ENCODE measurements at places on chromosomes 11 and 22.

- no peak for DNase-seq
Measured at GRCh38 chr11:72812604-72812966, 1.6 kb upstream of the ATG16L2 start.

GRCh38 chr11:47566149-47566698, 825 bp downstream of the PTPMT1 start:
- no peak for DNase-seq

- DNase-seq, result no peak
Measured at GRCh38 chr22:23520863-23521440, 59.1 kb downstream of the IGLL1 start.

GRCh38 chr11:64304316-64305072, 830 bp upstream of the ESRRA start:
- peak; percentile 81 for DNase-seq

DNA sequence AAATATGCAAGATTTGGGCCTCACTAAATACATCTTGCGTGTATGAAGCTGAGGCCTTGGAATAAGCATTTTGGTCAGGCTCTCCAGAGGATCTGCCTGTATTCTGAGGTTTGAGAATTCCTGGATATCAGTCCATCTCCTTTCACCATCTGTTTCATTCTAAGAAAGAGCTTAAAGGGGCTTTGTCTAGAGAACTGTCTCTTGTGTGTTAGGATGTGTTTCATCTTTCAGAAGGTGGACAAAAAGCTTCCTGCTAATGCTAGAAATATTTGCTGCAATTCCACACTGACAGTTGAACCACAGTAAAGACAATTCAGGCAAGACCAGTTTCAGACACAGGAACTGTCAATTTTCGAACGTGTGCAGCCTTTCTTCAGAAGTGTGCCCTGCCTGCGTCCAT, 185.4 kb downstream of the DBX1 start:
- DNase-seq, result no peak

GRCh38 chr11:94401773-94402265, 600 bp upstream of the GPR83 start:
- DNase-seq, result no peak

GRCh38 chr22:27358096-27358870, 443.3 kb downstream of the MN1 start:
- DNase-seq, result no peak

- DNase-seq, result no peak
Measured at GRCh38 chr11:122976734-122977469, 4.7 kb downstream of the BSX start.
